NCI-H510A treated with DMSO at 0.1 percent for 48 hours (cell line): ENCODE measurements at places on chromosomes 6 and 20.

GRCh38 chr6:131683479-131683878 lies 17.7 kb downstream of the OR2A4 start:
- DNase-seq, result no peak

DNA sequence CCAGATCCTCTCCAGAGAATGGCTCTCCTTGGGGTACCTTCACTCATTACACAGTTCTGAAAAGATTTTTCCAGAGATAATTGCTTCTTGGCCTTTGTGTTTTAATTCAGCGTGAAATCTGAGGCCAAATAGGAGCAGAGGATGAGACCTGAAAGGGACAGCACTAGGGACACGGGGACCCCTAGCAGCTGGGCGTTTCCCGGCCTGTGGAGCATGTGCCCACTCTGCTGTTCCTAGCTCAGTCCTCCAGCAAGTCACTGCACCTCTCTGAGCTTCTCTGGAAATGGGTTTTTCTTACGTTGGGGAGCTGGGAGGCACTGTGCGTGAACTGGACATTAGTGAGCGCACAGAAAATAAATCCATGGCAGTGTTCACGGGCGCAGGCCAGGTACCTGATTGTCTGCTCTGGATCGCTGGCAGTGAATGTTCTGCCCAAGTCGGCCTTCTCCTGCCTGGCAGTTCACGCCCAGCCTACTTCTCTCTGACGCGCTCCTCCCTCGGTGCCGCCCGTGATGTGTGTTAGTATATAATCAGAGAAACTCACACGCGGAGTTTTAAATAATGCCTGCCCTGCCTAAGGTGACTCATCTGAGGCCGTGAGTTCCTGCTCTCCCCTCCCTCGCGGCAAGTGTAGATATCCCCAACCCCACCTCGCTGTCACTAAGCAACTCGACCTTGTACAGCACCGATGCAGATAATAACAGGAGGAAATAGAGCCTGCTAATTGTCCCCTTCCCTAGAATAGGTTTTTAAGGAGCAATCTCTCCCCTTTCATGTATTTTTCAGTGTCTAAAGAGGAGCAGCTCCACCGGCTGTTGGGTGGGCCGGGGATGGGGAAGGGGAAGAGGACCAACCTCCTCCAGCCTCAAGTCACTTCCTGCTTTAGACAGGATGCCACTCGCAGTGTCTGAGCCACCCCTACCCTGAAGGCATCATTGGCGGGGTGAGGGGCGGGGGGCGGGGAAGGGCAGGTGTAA lies 2.7 kb upstream of the TUBB2A start:
- peak; percentile 31 for DNase-seq

GRCh38 chr20:38060536-38060935 lies 27.0 kb downstream of the RPRD1B start:
- no peak for DNase-seq

DNA sequence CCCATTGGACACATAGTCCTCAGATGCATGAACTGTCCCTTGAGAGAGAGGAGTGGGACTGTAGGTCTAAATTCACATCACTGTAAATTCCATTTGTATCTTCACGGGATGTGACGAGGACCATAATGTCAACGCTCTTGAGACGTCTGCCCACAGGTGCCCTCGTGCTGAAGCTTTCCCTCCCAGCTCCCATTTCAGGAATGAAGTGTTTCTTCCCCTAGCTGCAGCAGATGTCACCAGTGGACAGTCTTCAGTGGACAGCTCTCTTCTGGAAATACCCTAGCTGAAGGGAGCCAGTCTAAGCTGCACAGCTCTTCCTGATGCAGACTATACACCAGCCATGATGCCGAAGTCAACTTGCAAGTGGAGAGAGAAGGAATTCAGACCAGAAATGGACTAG lies 217.4 kb upstream of the ECI2 start:
- DNase-seq, result no peak

DNA sequence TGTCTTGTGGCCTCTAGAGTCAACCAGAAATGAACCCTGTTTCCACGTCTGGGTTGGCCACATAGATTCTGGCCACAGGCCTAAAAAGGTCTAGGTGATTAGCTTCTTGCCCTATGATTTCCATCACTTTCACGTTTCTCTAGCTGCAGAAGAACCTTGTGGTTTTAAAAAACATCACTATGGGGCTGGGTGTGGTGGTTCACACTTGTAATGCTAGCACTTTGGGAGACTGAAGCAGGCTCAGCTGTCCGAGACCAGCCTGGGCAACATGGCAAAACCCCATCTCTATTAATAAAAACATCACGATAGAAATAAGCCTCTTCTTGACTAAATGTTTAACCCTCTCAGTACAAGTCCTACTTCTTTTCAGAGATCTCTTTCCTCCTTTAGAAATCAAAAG lies 27.6 kb downstream of the POLR1C start:
- DNase-seq, result no peak

DNA sequence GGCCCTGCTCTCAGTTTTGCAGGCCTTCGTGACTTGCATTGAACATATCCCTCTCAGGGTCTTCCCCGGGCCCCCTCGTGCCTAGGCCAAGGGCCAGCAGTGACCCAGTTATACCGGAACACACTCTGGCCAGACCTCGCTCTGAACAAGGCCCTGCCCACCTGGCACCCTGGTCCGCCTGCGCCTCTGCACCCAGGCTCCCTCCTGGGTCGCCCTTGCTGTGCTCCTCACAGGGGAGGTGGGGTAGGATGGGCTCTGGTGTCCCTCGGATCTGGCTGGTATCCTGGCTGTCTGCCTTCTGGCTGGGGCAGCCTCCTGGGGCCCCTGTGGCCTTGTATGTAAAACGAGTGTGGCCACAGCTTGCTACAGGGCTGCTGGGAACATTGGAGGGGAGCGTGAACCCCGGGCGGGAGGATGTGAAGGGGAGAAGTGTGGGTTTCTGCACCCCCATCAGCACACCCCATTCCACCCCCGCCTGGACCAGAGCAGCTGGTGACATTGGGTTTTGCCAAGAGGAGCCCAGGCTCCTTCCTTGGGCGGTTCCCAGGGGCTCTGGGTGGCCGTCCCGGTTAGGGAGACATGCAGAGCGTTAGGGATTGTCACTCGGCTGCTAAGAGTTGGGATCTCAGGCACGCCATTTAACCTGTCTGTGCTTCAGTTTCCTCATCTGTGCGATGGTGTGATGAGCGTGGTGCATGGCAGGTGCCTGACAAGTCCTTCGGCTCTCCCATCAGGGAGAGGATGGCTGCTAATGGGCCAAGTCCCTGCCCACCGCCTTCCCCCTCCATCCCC lies 17.5 kb downstream of the SRC start:
- no peak for DNase-seq

DNA sequence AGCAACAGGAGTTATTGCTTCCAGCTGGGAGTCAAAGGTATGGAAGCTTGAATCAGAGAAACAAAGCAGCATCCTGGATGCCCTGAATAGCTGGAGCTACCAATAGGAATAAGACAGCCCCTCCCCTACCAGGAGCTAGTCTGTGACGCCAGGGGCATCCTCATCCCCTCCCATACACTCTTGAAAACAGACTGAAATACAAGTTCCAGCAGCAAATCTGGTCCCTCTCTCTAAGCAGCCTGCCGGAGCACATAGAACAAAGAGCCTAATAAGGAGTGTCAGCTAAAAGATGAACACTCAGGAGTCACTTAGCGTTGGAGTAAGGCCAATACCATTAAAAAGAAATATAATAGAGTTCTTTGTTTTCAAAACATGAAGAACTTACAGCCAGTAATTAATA lies 25.6 kb downstream of the FILIP1 start:
- no peak for DNase-seq

GRCh38 chr6:151229401-151230276 lies 10.1 kb upstream of the AKAP12 start:
- no peak for DNase-seq

GRCh38 chr20:61443443-61444126 lies 191.5 kb downstream of the CDH4 start:
- DNase-seq, result no peak

GRCh38 chr6:41970436-41970846 lies 28.8 kb upstream of the CCND3 start:
- no peak for DNase-seq

GRCh38 chr6:37442416-37443215 lies 9.6 kb downstream of the CMTR1 start:
- no peak for DNase-seq

GRCh38 chr20:4470375-4470774 lies 251.3 kb upstream of the PRND start:
- DNase-seq, result no peak

- DNase-seq, result no peak
Observed at GRCh38 chr6:116159782-116160524, 34.0 kb upstream of the COL10A1 start.

GRCh38 chr6:15206887-15207286 lies 39.0 kb upstream of the JARID2 start:
- no peak for DNase-seq

DNA sequence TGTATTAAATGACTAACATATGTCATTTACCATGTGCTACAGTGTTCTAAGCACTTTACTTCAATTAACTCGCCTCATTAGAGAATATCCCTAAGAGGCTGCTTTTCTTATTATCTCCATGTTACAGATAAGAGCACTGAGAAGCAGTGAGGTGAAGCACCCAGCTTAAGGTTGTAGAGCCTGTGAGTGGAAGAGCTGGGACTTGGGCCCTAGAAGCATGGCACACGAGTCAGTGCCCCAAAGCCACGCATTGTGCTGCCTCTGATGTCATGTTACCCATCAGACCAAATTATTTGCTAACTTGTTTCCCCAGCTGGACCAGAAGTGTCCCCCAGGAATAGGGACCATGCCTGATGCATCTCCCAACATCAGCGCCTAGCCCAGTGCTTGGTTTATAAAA lies 34.1 kb downstream of the POFUT1 start:
- no peak for DNase-seq

GRCh38 chr20:48008850-48009515 lies 223.7 kb upstream of the SULF2 start:
- no peak for DNase-seq

- no peak for DNase-seq
Observed at GRCh38 chr6:143601504-143601903, 76.3 kb upstream of the PHACTR2 start.

GRCh38 chr6:31776989-31777666 lies at the start of gene VWA7:
VWA7 (minus strand) TSS chr6:31777328; CDS start chr6:31776779, 549 bp downstream.
- peak; percentile 97 for DNase-seq

DNA sequence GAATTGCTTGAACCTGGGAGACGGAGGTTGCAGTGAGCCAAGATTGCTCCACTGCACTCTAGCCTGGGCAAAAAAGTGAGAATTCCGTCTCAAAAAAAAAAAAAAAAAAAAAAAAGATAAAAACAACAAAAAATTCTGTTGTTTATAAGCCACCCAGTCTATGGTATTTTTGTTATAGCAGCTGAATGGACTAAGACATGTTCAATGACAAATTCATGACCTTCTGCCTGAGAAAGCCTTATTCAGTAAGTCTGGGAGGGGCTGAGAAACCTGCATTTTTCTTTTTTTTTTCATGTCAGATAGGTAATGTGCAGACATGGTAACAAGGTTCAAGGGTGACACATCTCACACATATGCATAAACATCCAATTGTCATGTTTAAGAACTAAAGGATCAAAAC lies 40.4 kb upstream of the TRAF3IP2 start:
- no peak for DNase-seq

DNA sequence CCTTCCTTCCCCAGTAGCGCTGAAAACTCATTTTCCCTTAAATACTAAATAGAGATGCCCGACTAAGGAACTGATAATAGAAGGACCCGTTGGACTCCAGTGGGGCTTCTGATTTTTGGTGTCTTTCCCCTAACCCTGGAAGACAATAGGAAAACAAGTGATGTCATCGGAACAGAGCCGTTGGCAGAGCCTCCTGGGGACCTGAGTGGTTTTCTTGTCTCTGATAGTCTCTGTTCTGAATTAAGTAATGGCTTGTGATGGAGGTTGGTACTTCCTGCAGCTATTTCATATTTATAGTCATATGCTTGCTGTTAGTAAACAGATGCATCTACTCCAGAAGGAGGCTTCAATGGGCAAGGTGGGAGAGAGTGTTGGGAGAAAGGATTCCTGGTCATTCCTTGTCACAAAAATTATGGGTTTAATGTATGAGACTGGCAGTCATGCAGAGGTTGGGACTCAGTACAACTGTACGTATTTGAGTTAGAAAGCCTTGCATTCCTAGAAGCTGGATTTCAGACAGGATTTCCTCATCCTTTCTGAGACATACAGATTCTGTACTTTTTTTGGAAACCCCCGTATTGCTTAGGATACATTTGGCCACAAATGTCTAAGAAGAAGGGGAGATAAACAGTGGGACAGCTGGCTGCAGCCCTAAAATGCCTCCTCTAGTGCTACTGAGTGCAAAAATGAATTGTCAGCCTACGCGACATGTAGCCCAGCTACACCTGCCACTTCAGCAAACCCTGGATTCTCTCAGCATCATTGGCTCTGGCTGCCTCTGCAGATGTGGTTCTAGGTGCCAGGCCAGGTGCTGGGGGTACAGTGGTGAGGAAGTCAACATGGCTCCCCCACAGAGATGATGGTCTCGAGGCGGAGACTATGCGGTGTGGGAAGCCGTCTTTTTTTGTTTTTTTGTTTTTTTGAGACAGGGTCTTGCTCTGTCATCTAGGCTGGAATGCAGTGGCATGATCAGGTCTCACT lies 38.1 kb downstream of the CDS2 start:
- DNase-seq, result no peak

GRCh38 chr6:17972978-17973622 lies 14.3 kb downstream of the KIF13A start:
- DNase-seq, result no peak

- no peak for DNase-seq
Observed at GRCh38 chr6:87767478-87767877, 65.4 kb upstream of the AKIRIN2 start.

- DNase-seq, result no peak
Observed at GRCh38 chr6:31577579-31577966, 2.2 kb downstream of the TNF start.
